ENCODE measurements at places on chromosomes 11 and 22. TPM values are rescaled to one million over a fixed set of nuclear protein-coding genes. Genes with fewer than 3 reads are reported as not detected.
A peak's percentile ranks its signal among the peaks of the same experiment; 100 is the strongest.

DNA sequence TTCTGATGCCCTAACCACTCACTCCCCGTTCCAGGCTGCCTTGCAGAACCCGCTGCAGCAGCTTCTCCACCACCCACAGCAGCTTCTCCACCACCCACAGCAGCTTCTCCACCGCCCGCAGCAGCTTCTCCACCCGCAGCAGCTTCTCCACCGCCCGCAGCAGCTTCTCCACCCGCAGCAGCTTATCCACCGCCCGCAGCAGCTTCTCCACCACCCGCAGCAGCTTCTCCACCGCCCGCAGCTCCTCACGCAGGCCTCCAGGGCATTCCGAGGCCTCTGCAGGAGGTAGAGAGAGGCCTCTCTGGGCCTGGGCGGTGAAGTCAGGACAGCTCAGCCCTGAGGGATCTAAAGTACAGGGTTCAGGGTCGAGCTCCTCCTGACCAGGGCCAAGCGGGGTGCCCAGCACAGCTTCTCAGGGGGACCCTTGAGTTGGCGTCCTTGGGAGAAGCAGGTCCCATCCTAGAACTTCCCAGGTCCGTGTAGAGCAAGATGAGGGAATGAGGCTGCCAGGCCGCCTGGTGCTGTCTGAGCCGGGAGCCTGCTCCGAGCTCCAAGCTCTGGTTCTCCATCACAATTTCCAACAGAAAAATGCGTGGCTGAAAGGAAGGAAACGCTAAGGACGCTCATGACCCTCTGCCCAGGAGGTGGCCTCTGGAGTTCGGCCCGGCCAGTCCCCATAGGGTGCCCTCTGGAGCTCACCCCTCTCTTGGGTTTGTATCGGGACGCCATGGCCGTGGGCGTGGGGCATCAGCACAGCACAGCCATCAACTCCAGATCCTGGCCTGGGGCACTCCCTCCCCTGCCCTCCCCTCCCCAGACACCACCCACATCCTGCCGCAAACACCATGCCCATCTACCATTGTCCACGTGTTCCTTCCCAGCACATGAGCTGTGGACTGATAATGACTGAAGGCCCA, 528.6 kb downstream of the BRD1 start:
- H3K27ac ChIP-seq, result no peak overlapping the region
- no peaks in the 10 kb centered on the region for H3K36me3 ChIP-seq
- no peak for DNase-seq

DNA sequence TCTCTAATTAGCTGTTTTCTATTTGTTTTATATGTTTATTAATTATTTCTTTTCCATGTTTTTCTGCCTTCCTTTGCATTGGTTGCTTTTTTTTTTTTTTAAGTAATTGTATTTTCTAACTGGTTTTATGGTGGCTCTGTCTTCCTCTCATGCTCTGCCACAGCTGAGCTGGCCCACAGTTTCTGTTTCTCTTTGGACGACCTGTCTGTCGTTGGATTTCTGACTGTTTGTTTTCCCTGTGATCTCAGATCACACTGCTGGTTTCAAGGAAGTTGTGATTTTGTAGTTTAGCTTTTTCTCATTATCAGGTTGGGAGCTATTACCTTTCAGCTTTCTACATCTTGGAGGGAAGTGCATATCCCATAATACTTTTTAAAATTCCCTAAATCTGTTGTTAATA, 15.9 kb upstream of the OR6M1 start:
- H3K4me3 ChIP-seq, result peak overlapping the region; percentile 33
- H3K27ac ChIP-seq, result peak overlapping the region; percentile 8
- H3K4me1 ChIP-seq, result no peaks in the 10 kb centered on the region
- no peaks in the 10 kb centered on the region for H3K36me3 ChIP-seq
- no peaks in the 10 kb centered on the region for H3K27me3 ChIP-seq

- H3K27me3 ChIP-seq, result no peaks in the 10 kb centered on the region
- peak; percentile 70 for DNase-seq
- no peaks in the 10 kb centered on the region for H3K4me1 ChIP-seq
- H3K4me3 ChIP-seq, result no peak overlapping the region
- H3K36me3 ChIP-seq, result no peaks in the 10 kb centered on the region
- H3K27ac ChIP-seq, result no peak overlapping the region
These were observed 15.5 kb downstream of the EFCAB6 start for GRCh38 chr22:43796567-43796966.

GRCh38 chr11:116221351-116221750, 551.4 kb downstream of the BUD13 start:
- no peaks in the 10 kb centered on the region for H3K4me1 ChIP-seq
- no peak for DNase-seq
- H3K4me3 ChIP-seq, result no peak overlapping the region
- no peak overlapping the region for H3K27ac ChIP-seq

DNA sequence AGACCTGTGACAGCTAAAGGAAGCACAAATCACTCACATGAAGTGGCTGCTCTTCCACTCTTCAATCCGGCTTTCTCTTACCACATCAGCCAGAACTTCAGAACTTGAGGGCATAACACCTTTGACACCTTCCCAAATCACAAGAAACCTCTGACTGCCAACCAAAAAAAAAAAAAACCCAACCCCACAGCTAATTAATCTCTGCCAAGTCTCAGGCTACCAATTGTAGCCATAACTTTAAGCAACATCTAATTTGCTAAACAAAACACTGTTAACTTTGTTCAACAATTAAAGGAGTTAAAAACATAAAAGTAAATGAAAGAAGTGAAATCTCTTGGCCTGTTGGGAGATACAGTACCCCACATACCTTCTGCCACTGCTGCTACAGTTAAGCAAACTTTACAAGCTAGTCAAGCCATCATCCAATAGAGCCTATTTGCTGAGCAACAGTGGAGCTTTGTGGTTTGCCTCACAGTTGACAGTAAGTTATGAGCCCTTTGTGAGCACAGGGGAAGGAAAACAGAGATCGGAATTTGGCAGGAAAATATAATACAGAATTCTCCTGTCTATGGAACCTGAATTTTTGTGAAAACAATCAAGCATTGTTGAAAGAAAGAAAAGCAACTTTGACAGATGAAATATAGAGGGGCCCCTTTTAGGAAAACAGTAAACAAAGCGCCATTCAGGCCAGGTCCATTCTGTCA, at the start of gene SOX6:
TSS of gene SOX6 (minus strand) at position 490 of the 704 bp plus-strand sequence. CDS start 15,298 bp downstream, outside the sequence.
- no peak within 1 kb of the TSS for H3K4me3 ChIP-seq
- peak within 1 kb of the TSS; percentile 59 for H3K27ac ChIP-seq
- no peaks in the 10 kb centered on the region for H3K4me1 ChIP-seq
- no peaks in the 10 kb centered on the region for H3K27me3 ChIP-seq
- H3K36me3 ChIP-seq, result no peaks in the 10 kb centered on the region
- peak; percentile 39 for DNase-seq

- no peaks in the 10 kb centered on the region for H3K4me1 ChIP-seq
- H3K36me3 ChIP-seq, result no peaks in the 10 kb centered on the region
These were observed 12.2 kb upstream of the SERPING1 start for GRCh38 chr11:57585301-57585700.

- no peak overlapping the region for H3K27ac ChIP-seq
- peak; percentile 90 for DNase-seq
- no peak overlapping the region for H3K4me3 ChIP-seq
- H3K4me1 ChIP-seq, result no peaks in the 10 kb centered on the region
- H3K27me3 ChIP-seq, result no peaks in the 10 kb centered on the region
- H3K36me3 ChIP-seq, result no peaks in the 10 kb centered on the region
These were observed 615.4 kb upstream of the B3GAT1 start for GRCh38 chr11:135027461-135027860.

Gene KRTAP5-9
- 0.34 TPM for total RNA-seq

GRCh38 chr11:86978756-86979608, 23.8 kb upstream of the FZD4 start:
- H3K4me1 ChIP-seq, result no peaks in the 10 kb centered on the region
- H3K4me3 ChIP-seq, result no peak overlapping the region
- no peak for DNase-seq
- H3K27ac ChIP-seq, result no peak overlapping the region
- no peaks in the 10 kb centered on the region for H3K36me3 ChIP-seq

- no peaks in the 10 kb centered on the region for H3K27me3 ChIP-seq
- no peak for DNase-seq
- peaks cover 2% of the 10 kb centered on the region for H3K4me1 ChIP-seq
- H3K27ac ChIP-seq, result no peak overlapping the region
These were observed 19.2 kb downstream of the OR52E1 start for GRCh38 chr11:5088556-5088955.

- H3K36me3 ChIP-seq, result no peaks in the 10 kb centered on the region
- H3K4me3 ChIP-seq, result no peak overlapping the region
- DNase-seq, result peak; percentile 34
- H3K4me1 ChIP-seq, result no peaks in the 10 kb centered on the region
These were observed 152.2 kb downstream of the ST3GAL4 start for GRCh38 chr11:126507646-126508045.

- peak; percentile 10 for DNase-seq
- H3K27ac ChIP-seq, result no peak overlapping the region
- H3K4me1 ChIP-seq, result peaks cover 34% of the 10 kb centered on the region
- no peak overlapping the region for H3K4me3 ChIP-seq
These were observed 56.0 kb downstream of the PACSIN2 start for GRCh38 chr22:42958937-42959336.

Gene HOATZ
- total RNA-seq, result 0.89 TPM

Gene C11orf86
- total RNA-seq, result not detected

Gene MLC1
- total RNA-seq, result 0.18 TPM
